ENCODE measurements at places on chromosomes 11 and 22.

DNA sequence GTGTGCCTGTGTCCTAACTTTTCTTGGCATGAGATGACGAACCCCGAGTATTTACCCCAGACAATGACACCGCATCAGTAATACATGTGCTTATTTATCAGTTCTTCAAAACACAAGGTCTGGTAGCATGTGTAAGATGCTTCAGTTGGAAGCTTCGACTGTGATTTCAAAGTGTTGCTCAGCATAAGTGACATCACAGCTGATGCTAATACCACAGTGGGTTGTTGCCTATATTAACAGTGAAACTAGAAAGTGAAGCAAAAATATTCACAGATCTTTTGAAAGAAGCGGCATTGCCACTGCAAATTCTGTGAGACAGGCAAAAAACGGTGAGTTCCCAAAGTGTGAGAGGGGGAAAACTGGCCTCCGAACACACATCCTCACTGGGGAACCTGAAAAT lies 18.4 kb upstream of the TTC12 start:
- DNase-seq: no peak

DNA sequence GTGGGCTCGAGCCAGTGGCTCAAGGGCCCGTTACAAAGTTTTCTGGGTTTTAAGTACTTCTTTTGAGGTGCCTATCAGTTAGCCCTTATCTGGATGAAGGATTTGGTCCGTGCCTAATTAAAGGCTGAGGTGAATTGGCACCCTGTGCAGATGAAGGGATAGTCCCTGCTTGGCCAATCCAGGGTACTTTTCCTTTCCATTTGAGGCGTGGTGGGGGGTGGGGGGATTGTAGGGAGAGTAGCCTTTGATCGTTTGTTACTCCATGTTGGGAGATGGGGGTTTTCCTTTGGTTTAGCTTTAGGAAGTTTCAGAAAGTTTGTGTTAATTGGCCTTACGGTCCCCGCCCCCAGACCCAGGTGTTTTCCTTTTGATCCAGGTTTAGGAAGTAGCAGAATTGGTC lies 170.8 kb downstream of the DDX10 start:
- DNase-seq: no peak

GRCh38 chr22:38435010-38435409 lies 20.0 kb downstream of the KCNJ4 start:
- no peak for DNase-seq

DNA sequence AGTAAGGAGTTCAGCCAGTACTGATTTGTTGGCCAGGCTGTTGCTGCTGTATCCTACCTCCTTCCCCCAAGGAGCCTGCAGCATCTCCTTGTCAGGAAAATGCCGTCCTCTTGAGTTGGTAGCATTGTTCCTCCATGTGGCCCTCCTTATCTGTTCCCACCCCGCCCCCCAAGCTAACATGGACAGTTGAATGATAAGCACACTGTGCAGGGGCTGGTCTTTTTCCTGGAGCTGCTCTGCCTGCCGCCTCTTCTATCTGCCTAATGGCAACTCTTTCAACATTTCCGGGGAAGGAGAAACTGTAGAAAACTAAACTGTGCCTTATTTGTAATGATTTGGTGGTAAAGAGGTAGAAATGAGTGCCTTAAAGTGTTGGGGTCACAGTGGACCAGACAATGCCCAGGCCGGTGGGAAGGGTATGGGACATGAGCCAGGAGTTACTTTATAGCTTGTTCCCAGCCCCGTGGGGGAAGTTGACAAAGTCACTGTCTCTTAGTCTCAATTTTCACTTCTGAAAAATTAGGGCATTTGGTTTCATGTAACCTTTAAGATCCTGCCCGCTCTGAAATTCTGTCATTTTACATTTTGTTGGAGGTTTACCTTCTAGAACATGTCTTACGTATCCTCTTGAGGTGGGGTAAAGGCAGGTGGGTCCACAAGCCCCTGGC lies 4.5 kb downstream of the FAM118A start:
- no peak for DNase-seq

DNA sequence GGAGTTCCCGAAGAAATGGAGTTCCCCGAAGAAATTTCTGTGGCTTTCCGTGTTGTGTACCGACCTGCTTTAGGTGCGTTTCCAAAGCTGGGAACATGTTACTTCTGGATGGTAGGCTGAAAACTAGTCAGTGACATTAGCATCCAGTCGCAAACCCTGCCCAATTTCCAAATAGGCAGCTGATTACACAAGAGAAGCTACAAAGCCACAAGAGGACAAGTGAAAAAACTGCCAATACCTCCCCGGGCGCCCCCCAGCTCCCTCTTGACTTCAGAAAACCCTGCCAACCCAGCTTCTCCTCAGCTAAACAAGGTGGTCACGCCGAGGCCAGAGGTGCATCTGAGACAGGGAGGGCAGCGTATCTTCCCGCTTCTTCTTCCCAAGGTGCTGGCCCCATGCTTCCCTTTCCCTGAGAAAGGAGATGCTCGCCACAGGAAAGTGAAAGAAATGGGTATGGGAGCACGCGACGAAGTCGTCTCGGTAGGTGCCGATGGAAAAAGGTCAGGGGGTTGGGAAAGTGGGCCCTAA lies 551 bp downstream of the AGBL2 start:
- DNase-seq: peak; percentile 26

DNA sequence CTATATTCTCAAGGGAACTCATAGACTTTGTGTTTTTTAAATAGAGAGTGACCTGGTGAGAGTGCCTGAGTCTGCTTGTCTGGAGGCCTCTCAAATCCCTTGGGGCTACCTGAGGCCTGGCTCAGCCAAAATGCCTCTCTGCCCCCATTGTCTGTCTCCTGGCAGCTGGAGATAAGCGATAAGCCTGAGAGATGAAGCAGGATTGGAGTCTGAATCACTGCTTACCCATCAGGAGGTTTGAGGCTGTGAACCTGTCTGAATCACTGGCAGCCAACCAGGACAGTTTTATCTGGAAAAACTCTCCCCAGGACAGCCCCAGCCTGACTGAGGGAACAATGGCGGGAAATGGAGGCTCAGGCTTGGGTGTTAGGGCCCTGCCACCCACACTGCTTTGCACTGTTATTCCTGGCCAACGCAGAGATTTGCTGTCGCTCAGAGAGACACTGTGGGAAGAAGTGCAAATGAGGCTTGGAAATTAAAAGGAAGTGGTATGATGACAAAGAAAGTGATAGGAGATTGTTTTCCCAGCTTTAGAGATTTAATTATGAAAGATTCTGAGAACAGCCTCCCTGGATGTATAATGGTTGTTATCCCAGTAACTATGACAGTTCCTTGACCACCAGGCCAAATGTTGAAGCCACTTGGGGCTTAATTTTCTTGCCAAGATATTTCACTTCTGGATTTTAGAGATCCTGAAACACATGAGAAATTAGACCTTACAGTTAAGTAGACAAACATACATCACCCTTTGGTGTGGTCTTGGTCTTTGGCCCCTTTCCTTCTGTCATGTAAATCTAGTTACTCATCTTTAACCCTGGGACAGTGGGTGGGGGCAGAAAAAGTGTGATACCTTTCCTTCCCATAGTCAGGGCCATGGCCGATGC lies 102.1 kb downstream of the RASSF10 start:
- no peak for DNase-seq

DNA sequence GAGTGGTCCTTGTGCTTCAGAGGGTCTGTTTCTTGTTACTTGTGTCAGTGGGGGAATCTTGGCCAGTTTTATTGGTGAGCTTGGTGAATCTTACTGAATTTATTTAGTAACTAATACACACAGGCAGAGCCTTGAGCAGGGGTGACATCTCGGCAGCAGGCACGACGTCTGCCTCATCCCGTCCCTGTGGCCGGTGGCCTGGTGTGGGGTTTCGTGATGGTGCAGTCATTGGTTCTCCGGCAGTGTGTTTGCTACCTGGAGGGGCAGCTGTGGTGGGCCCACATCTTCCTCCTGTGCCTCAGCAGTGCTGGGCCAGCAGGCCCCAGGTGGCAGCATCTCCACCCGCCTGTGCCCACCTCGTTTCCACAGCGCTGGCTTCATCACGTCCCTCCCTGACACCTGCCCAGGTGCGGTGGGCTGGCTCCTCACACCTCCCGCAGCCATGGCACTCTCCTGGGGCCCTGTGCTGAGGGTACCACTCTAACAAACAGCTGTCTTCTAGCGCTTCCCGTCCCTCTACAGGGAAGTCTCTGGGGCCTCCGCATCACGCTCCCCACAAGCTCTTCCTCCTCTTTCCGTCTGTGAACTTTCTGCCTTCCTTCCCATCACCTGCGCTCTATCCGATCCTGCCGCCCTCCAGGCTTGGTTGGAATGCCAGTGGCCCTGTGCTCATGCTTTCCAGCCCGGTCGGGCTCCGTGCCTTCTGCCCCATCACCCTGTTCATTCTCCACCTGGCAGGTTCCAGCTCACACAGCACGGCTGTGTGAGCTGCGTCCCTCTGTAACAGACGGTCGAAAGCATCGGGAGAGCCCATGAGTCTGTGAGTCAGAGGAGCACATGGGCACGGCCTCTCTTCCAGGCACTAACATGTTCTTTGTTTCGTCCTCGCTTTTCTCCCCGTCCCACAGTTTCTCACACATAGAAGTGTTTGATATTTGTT lies 203.4 kb downstream of the TBC1D22A start:
- DNase-seq: no peak

- peak; percentile 65 for DNase-seq
Measured at GRCh38 chr11:57641011-57641807, 8.5 kb downstream of the YPEL4 start.

GRCh38 chr11:32448232-32448631 lies 12.9 kb upstream of the WT1 start:
- DNase-seq: no peak

DNA sequence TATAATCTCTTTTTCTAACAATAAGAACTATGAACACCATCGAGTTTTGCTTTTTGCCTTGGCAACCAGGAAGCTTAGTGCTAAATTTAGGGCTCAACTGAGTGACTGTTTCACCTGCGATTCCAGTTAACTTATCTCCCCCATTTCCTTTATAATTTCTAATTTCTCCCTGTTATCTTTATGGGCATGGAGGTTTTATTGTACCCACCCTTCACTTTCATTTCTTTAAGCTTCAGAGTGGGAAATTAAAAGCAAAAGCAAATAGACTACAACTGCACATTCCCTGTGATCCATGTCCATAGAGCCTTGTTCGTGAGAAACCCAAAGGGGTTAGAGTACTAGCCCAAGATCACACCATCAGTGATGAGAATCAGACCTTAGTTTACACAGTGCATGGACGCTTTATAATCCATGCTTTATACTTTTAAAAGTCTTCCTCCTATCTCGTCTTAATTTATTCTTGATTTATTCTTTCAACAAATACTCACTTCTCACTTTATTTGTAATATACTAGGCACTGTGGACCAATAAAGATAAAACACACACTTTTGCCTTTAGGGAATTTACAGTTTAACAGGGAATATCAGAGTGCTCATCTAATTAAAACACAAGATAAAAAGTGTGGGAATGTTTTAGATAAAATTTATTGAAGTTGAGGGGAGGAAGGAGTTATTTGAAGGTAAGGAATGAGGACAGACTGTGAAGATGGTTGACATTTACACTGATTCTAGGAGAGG lies 40.6 kb downstream of the ADAMTS15 start:
- DNase-seq: no peak

DNA sequence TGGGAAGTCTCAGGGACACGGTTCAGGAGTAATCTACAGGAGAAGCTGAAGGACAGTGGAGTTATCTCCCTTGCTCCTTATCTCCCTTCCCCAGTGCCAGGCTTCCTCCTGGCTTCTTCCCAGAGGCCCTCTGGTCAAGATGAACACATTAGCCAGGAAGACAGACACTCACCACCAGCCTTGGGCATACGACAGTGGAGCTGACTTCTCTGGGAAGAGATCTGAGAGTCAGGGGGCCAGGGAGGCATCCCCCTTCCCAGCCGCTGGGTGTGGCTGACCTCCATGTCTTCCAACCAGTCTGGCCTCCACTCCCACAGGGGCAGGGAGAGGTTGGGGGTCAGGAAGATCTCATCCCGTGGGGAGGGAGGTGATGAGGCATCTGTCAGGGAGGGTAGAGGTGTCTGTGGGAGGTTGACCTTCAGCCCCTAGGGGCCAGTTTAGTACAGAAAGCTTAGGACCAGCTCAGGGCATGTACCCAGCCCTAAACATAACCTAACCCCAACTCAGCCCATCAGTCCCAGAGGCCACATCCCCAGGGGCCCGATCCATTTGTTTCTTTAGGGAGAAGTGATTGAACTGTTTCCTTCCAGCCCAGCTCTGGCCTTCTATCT lies 12.7 kb downstream of the ROBO4 start:
- no peak for DNase-seq

- DNase-seq: peak; percentile 45
Measured at GRCh38 chr22:50146439-50147238, 23.9 kb upstream of the PANX2 start.

GRCh38 chr22:30254314-30254713 lies 7.8 kb upstream of the LIF start:
- DNase-seq: no peak

DNA sequence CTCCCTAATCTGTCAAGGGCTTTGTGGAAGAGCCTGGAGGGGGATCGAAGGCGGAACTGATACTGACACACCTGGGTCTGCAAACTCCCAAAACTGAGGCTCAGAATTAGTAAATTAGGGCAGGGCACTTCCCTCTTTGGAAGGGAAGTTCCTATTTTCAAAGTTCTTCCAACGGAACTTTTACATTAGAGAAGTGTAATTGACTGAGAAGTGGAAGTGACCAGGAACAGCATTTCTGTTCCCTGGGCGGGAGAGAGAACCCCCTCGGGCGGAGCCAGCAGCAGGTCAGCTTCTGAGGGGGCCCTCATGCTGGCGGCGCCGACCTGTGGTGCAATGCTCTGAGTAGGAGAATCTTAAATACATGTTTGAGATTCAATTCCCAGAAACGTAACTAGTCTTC lies 1.1 kb upstream of the CBL start:
- DNase-seq: peak; percentile 74

DNA sequence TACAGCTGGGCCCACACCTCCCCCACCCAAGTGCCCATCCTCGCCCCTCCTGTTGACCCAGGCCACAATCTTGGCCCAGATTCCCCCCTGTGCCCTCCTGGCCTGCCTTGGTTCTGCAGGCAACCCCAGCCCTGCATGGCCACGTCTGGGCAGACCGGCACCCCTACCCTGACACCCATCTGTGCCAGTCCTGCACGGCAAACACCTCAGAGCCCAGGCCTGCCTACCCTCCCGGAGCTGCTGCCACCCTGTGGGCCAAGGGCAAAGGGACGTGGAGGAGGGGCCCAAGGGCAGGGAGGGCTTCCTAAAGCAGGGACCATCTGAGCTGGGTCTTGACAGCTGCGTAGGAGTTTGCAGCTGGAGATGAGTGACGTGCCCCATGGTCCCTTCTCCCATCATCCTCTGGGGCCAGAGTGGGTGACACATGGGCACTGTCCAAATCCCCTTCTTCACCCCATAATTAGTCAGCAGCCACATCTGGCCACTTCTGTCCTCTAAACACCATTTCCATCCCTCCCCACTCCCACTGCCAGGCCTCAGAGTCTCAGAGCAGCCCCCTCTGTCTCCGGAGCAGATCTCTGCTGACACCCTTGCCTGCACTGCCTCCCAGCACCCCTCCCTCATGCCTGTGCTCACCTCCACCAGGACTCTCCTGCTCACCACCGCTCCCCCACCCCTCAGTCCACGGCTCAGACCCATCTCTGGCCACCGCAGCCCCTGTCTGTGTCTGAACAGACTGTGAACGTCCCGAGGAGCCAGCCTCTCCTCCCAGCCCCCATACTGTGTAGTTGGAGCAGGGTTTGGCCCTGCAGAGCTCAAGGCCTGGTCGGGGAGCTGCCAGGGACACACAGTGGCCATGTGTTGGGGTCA lies 35.6 kb upstream of the PPARA start:
- peak; percentile 16 for DNase-seq

- DNase-seq: no peak
Measured at GRCh38 chr11:121359591-121359990, 67.0 kb downstream of the SC5D start.

- no peak for DNase-seq
Measured at GRCh38 chr22:39148026-39148726, 4.3 kb downstream of the CBX7 start.

Measured in suppressor macrophage treated with lipopolysaccharide for 1 hour (primary cell).